Mucosa of gallbladder (tissue), 1 donor: ENCODE measurements at places on chromosomes 3 and 15. TPM values are rescaled to one million over a fixed set of nuclear protein-coding genes. Genes with fewer than 3 reads are reported as not detected.
A peak's percentile ranks its signal among the peaks of the same experiment; 100 is the strongest.

ATP11B gene
- total RNA-seq = 89.9 TPM

B3GALNT1 gene
- total RNA-seq = 13.4 TPM

DNA sequence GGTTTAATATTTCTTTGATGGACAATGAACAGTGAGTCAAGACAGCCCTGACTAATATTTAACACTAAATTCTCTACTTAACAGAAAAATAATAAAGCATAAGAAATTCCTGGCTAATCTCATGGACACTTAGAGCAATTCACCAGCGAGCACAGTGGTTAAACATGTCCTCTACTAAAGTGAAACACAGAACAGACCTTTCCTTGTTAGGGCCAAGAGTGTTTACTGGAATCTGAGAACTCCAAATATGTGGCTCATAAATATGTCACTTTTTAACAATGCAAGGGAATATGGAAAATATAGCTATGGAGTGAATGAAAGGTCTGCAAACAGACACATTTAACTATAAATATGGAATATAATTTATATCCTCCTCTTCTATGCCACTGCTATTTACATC lies 18.6 kb upstream of the IGSF10 start:
- no peak for DNase-seq

ESYT3 gene
- total RNA-seq = 5.1 TPM

FAM227B gene
- total RNA-seq = 6.0 TPM

DNA sequence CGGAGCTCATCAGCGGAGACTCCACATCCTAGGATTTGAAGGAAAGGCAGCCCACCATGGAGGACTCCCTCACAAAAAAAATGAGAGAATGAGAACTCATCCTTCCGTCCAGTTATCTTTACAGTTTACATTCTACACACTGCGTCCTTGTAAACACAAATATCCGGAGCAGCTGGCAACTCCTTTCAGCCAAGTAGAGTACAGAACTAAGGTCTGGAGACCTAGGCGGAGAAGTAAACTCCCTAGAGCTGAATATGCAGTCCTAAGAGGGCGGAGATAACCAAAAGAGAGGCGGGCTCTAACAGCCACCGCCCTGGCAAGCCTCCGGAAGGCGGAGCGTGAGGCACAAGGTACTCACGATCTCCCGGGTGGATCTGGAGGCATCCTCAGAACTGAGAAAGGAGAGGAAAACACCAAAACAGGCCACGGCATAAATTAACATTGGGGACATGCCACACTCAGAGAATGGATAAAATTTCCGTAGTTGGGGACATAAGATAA lies 924 bp upstream of the SIN3A start:
- DNase-seq = peak; percentile 88

DNA sequence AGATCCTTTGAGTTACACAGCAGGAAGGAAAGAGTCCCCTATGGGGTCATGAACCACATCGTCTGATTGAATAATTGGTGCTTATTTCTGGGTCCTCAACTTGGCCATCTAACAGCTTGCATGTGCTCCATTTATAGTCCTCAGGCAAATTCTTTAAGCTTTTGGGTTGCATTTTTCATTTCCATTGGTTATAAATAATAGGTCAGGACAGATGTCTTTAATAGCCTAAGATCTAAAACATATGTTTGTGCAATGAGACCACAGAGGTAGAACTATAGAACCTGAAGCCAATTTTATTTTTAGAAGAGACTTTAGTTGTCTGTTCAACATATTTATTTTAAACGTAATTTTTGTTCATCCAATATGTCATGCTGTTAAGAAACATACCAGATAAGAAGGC lies 43.2 kb downstream of the CD200R1L start:
- no peak for DNase-seq

GRCh38 chr15:62845241-62846126 lies 197.1 kb upstream of the TPM1 start:
- no peak for DNase-seq

- no peak for DNase-seq
These were observed 420.2 kb upstream of the CCDC54 start for GRCh38 chr3:106957029-106957428.

GRCh38 chr3:160129459-160130061 lies 95.7 kb upstream of the C3orf80 start:
- no peak for DNase-seq

ROBO1 gene
- total RNA-seq = 9.6 TPM

- no peak for DNase-seq
These were observed 176.5 kb upstream of the PLSCR5 start for GRCh38 chr3:146781606-146782005.

DNA sequence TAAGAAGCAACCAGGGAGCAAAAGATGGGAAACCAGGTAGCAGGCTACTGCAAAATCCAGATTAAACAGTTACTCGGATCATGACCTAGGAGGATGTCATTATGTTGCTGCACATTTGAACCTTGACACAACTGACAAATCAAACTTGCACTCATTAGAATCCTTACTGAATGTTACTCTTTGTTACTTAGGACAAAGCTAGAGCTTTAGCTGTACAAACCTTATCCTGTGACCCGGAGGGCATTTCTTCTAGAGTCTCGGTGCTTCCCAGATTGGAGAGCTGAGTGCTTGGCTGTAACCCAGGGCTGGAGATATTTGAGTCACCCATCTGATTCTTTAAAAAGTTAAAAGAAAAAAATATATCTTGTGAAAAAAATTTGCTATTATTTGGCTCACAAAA lies 43.4 kb downstream of the DCP1A start:
- DNase-seq = no peak

DNA sequence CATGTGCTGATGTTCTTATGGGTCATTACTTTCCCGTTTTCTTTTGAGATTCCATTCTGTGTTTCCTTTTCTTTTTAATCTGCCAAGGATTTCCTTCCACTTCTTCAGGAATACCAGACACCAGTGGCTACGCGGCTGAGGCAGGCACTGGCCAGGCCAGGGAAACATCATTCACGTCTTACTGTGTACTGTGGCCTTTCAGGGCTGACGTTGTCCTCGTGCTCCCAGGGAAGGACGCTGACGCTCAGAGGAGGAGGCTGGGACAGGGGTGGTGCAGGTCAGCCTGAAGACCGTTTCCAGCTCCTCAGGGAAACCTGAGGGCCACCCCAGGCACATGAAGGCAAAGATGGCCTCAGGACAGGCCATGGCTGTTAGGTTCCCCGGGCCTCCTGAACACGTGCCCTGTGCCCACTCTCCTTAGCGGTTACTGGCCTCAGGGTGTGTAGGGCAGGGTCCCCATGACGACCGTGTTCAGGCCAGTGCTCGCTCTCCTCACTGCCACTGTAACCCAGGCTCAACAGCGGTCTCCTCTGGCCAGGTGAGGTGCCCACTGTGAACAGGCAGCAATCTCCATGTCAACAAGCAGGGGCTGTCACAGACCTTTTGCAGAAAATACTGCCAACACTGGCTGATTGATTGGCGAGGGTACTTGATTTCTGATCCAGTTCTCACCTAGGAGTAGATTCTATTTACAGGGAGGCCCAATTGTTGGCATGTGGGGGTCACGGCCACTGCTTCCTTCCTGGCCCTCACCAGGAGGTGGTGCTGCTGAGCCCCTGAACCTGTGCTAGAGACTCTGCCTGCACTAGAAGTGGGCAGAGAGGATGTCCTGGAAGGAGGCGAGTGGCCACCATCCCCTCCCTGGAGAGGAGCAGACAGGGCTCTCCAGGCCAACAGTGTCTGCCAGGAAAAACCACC lies 169.5 kb downstream of the ATP10A start:
- peak; percentile 32 for DNase-seq

SH3BP5 gene
- 60.4 TPM for total RNA-seq

ALDH1L1 gene
- 9.0 TPM for total RNA-seq

DNA sequence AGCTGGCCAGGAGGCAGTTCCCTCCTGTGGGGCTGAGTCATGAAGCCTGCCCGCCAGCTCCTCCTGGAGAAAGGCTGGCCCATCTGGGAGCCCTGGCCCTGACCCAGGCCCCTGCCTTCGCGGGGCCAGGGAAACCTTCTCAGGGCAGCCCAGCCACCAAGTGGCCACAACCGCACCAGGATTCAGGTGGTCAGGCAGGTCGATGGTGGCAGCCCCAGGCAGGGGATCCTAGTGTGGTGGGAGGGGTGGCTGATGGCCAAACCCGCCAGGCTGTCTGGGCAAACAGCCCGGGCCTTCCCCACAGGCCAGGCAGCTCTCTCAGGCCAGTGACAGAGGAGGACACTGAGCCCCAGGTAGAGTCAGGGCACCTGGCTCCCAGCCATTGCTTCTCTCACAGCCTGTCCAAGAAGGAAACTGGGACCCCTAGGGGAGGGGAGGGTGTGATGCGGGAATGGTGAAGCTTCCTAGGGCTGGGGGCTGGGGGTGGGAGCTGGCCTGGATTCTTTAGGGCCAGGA lies 1.2 kb downstream of the TWF2 start:
- peak; percentile 79 for DNase-seq

- no peak for DNase-seq
These were observed 15.1 kb downstream of the UBE2E1 start for GRCh38 chr3:23820888-23821287.

TMEM62 gene
- 28.6 TPM for total RNA-seq

DNA sequence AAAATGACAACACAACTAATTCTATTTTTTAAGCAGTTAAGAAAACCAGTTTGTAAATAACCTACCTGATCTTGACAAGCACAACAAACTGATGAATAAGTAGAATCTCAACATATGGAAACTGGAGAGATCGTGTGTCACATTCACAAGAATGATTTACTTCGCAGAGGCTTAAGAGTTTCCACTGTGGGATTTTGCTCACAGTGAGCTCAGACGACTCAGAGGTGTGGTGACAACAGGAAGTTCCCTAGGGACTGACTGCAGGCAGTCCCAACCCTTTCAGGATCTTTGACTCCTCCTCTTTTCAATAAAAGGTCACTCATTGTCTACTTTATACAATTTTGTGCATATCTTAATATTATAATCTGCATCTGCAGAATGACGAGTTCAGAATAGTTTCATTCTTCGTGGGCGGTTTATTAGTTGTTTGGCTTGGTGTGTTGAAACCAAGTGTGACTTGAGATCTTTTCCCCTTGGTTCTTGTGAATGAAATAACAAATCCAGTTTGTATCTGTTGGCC lies at the start of gene LIPH:
Gene LIPH (minus strand): TSS at position 231 of the 520 bp plus-strand sequence. CDS start 117 bp downstream, at position 114.
- peak; percentile 49 for DNase-seq

DNA sequence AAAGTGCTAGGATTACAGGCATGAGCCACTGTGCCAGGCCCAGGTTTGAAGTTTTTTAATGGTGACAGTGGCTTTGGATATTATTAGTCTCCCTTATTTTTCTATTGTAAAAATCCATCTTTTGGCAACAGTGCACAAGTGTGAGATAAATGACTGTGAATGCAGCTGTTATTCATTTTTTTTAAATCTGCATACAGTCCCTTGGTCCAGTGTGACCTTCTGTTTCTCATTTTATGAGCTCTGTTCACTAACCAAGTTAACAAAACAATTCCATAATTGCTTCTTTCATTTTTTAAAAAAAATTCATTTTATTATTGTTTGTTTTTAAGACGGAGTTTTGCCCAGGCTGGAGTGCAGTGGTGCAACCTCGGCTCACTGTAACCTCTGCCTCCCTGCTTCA lies 381.8 kb downstream of the NAALADL2 start:
- no peak for DNase-seq

COL7A1 gene
- total RNA-seq = 9.4 TPM

GRCh38 chr3:36511791-36512486 lies 131.6 kb downstream of the STAC start:
- DNase-seq = no peak

- DNase-seq = no peak
These were observed 35.1 kb upstream of the P3H2 start for GRCh38 chr3:190155752-190156151.

PATL2 gene
- 2.2 TPM for total RNA-seq

DNA sequence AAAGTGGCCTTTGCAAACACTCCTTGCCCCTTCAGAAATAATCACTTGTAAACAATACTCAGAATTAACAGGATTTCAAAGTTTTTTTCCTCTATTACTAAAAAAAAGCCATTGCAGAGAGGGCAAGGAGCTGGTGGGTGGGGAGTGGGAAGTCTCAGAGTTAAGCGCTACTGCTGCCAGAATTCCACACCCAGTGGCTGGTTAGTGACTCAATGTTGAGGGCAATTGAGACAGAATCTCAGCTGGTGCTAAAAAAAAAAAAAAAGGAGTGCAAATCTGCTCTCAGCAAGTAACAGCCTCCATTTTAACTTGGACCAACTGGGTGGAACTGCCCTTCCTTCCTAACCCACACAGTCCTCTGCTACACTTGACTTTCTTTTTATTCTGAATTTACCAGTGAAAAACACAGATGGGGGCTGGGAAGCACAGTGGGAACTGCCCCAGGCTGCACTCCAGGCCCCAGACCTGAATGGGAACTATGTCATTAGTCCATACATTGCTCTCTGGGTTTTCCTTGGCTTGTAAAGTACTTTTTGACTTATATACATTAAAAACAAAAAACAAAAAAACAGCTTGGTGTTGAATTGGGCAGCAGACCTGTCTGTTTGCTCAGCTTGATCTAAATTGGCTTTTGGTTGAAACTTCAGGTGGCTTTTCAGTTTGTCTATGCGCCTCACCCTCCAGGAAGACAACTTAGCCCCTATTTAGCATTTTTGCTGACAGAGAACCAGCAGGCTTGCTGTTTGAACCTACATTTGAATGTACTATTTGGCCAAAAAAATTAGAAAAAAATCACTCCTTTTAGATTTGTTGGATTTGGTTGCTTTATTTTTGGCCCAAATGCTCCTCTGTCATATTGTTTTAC lies 357.8 kb upstream of the TBL1XR1 start:
- DNase-seq = no peak

TGM4 gene
- total RNA-seq = not detected

- DNase-seq = no peak
These were observed 61.2 kb downstream of the RUBCN start for GRCh38 chr3:197675563-197675860.

TRIM42 gene
- total RNA-seq = not detected

STT3B gene
- total RNA-seq = 123 TPM

GRCh38 chr3:168165390-168166269 lies 69.9 kb upstream of the GOLIM4 start:
- peak; percentile 73 for DNase-seq

DNA sequence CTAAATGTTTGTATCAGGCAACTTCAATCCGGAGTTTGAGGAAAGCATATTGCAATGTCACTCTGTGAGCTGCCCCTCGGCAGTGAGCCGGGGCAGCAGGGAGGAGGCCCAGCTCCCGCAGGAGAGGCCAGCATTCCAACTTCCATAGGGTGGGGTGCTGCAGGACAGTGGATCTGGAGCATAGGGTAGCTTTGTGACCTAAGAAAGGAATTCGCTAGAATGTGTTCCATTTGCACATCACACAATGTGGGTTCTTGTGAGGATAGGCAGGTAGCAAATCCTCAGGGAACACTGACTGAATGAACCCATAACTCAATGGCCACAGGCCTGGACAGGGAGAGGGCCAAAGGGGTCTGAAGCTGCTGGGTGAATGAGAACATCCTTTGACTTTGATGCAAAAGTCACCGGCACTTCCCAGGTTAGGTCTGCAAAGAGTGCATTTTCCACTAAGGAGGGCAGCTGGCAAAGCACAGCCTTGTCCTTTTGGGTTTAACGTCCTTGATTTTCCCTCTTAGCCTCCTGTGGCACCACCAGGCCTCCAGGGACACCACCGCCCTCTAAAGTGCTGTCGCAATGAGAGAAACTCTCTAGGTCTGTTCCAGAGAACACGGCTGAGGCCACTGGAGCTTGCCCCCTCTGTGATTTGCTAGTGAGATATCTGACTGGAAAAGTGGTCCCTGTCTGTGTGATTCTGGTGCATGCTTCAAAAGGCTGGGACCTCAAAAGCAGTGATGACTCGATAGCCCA lies 36.2 kb downstream of the GABRB3 start:
- DNase-seq = no peak

LRRC3B gene
- 0.37 TPM for total RNA-seq

PRKAR2A gene
- total RNA-seq = 61.9 TPM
